Inflammatory macrophage (primary cell): ENCODE measurements at places on chromosomes 1 and 21.

DNA sequence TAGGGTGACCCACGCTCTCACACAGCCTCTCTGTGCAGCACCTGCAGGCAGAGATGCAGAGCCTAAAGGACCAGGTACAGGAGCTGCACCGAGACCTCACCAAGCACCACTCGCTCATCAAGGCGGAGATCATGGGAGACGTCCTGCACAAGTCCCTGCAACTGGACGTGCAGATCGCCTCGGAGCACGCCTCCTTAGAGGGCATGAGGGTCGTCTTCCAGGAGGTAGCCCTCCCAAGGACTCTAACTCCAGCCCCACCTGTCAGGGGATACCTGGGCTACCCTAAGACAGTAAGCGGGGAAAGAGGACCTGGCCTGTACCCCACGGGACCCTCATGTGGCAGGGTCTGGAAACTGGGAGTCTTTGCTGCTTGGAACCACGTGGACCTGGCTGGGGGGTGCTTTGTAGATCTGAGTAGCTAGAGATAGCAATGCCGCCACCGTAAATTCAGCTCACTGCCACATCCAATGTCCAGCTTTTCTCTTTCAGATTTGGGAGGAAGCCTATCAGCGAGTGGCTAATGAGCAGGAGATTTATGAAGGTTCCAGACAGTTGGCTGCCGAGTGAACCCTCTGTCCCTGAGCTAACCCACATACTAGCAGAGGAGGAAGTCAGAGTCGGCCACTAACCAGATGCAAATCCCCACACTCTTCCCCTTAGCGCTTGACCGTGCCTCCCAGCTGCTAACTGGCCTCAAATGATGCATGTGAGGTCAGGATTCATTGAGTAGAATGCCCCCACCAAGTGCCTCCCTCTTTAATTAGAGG, 6.5 kb downstream of the RNF207 start:
- DNase-seq: peak; percentile 65

- peak; percentile 51 for DNase-seq
These were observed 3.8 kb downstream of the ZNF672 start for GRCh38 chr1:248841702-248842395.

GRCh38 chr1:109910123-109910962, at the start of gene CSF1:
TSS of gene CSF1 (plus strand) at chr1:109910849. CDS start at chr1:109911024, 175 bp downstream.
- peak; percentile 77 for DNase-seq

DNA sequence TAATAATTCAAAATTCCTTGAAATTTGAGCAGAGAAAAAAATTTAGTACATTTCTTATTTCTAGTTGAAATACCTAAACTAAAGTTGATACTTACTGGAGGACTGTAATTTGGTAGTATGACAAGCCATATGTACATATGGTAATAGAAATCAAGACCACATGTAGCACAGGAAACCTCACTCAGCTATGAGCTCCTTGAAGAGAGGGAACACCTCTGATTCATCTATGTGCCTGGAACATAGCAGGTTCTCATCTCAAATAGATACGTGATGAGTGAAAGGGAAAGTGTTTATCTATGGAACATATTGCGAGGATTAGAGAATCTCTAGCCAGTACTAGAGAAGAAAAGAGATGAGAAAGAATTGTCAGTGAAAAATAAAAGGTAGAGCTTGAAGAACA, 47.9 kb upstream of the GNG4 start:
- no peak for DNase-seq

GRCh38 chr1:118184739-118185083, 317 bp downstream of the SPAG17 start:
- no peak for DNase-seq

DNA sequence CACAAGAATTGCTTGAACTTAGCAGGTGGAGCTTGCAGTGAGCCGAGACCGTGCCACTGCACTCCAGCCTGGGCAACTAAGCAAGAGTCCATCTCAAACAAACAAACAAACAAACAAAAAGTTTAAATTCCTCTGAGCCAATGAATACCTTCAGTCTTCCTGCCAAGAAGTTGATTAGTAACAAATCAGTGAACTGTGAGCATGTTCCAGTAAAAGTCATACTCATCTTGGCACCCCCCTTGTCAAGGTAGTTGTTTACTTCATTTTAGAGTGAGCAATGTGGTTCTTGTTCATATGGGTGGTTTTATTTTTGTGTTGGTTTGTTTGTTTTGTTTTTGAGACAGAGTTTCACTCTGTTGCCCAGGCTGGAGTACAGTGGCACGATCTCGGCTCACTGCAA, 18.0 kb upstream of the SLC2A7 start:
- DNase-seq: no peak

DNA sequence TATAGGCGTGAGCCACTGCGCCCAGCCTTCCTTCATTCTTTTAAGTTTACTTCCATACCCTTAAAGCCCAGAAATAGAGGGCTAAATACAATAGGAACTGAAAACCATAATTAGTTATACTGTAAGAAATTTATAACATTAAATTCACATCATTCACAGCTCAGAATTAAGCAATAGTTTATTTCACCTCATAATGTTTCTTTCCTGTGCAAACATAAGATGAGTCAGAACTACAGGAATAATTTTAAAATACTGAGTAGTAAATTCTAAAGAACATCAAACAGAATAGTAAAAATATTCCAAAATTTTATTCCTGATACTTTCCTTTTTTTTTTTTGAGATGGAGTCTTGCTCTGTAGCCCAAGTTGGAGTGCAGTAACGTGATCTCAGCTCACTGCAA, 24.1 kb downstream of the POGZ start:
- DNase-seq: no peak

GRCh38 chr1:216627252-216627651, 96.0 kb downstream of the ESRRG start:
- no peak for DNase-seq

GRCh38 chr1:19644681-19645410, 735 bp downstream of the NBL1 start:
- no peak for DNase-seq

GRCh38 chr1:244876228-244876910, 12.0 kb upstream of the HNRNPU start:
- no peak for DNase-seq

DNA sequence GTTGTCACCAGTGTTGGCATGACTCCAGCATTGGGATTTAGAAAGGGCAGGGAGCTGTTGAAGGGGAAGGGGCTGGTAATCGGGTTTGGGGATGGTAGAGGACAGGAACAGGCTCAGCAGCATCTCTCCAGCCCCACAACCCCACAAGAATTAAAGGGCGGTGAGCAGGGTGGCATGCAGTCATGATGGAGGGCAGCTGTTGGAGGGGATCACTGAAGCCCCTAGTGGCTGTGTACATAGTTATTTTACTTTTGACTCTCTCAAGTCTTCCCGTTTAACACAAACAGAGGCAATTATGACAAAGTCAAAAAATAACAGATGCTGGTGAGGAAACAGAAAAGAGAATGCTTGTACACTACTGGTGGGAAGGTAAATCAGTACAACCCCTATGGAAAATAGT, 213.8 kb downstream of the URB2 start:
- DNase-seq: no peak

- no peak for DNase-seq
These were observed 140.7 kb upstream of the VAMP3 start for GRCh38 chr1:7630378-7630777.

DNA sequence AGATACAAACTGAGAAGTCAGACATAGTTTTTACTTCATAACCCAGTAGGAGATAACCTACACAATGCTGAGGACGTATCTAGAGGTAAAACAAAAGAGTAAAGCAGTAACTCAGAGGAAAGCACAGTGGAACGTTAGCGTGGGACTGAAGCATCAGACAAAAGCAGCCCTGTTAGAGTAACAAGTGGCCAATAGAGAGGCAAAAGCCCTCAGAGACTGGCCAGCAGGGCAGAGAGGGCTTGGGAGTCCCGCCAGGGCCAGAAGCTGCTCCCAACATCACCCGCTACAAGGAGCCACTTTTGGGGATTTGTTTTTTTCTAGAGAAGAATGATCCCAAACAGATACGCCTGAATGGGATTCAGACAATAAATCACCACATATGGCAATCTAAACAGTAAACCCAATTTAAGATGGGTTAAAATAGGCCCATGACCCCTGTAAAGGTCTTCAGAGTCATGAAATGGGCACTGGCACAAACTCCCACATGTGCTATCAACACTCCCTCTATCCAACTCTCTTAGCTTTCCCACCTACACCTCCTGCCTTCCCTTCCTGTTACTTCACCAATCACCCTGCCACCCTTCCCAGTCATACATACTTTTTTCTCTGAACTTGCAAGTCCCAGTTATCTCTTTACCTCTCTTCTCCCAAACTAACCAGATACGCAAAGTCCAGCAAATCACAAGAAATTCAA, 17.2 kb downstream of the TADA1 start:
- DNase-seq: no peak

- peak; percentile 71 for DNase-seq
These were observed 90.2 kb downstream of the DMRTA2 start for GRCh38 chr1:50332941-50333594.

GRCh38 chr1:65508051-65508450, 87.6 kb downstream of the LEPR start:
- no peak for DNase-seq

GRCh38 chr1:98733782-98734112, 72.2 kb downstream of the SNX7 start:
- DNase-seq: no peak

- no peak for DNase-seq
These were observed 6.6 kb upstream of the LRRC3 start for GRCh38 chr21:44448651-44449131.

DNA sequence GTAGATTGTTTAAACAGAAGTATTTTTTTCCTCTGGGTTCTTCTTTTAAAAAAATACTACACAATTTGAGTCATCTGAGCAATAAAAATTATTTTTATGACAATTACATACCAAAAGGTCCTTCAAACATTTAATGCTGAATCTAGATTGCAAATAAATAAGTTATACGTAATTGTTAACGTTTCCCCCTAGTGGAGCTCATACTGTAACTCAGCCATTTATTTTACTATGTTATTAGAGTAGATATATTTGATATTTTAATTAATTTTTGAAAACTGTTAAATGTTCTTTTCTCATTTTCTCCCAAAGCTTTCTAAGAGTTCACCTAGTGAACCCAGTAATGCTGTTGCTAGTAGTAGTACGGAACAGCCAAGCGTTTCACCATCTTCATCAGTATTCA, 33.5 kb downstream of the ZMYM1 start:
- no peak for DNase-seq

DNA sequence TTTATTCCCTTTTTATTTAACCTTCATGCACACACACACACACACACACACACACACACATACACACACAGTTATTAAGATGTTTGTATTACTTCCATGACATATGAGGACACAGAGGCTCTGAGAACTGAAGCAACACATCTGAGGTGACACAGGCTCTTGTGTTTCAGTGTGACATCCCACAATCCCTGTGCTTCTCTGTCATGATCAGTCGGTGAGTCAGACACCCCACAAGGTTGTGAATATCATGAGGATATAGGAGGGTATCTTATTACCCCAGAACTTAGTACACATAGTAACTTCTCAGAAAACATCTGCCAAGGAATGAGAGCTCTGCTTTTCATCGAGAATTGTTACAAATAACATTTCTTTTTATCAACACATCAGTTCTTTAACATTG, 459.3 kb downstream of the PLPP3 start:
- peak; percentile 24 for DNase-seq

- no peak for DNase-seq
These were observed 3.6 kb downstream of the PRKAB2 start for GRCh38 chr1:147168626-147169058.

DNA sequence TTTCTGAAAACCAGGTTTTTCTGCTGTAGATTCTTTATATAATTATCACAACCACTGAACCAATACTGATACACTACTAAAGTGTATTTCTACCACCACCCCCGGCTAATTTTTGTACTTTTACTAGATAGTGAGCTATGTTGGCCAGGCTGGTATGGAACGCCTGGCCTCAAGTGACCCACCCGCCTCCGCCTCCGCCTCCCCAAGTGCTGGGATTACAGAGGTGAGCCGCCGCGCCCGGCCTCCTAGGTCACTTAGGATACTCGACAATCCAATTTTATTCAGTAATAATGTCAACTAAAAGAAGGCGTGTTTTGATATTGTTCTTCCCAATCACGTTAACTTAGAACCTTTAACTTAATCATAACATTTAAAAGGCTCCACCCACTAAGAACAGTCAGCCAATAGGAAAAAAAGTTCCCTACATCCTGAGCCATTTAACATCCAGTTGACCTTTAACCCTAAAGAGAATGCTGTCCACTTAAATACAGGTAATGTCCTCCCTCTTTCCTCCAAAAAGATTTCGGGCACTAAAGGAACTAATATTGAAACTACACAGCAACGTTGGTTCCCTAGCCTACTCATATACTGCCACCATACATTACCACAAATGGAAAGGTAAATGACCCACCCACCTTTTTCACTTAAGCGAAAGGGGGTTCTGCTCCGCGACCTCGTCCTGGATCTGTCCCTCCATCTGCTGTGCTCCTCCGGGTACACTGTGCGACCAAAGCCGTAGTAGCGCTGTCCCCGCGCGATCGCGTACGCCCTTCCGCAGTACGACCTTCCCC, 1.2 kb downstream of the RSRP1 start:
- DNase-seq: peak; percentile 42

DNA sequence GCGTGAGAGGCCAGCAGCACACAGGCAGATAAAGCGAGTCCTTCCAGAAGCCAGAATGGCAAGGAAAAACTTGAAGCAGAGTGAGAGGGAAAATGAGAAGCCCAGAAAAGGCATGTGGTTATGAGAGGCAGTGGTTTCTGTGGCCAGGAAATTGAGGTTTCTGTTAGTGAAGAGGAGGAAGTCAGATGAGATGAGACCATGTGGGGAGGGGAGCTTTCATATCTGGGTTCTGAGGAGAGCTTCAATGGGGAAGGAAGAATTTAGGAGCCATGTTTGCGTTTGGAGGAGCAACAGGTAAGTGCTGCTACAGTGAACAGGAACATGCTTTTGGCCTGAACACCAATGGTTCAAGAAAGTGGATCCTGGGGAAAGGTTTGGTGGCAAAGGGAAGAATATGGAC, 6.1 kb upstream of the CD1A start:
- DNase-seq: peak; percentile 83

GRCh38 chr1:200242110-200243041, 167.5 kb downstream of the ZNF281 start:
- no peak for DNase-seq

DNA sequence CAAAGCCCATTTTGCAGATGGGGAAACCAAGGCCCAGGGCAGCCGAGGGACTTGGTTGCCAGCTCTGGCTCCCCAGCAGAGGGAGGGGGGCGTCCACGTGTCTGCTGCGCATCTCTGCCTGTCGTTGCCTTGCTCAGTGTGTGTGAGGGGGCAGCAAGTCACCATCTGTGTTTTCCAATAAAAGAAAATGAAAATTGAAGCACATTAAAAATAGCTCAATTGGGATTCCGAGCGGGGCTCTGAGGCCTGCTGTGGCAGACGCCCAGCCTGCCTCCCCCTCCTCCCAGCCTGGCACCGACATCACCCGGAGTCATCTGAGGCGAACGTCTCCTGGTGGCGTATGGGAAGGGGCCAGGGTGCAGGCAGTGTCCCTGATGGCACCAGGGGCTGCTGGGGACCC, 51.2 kb downstream of the EPHB2 start:
- no peak for DNase-seq

DNA sequence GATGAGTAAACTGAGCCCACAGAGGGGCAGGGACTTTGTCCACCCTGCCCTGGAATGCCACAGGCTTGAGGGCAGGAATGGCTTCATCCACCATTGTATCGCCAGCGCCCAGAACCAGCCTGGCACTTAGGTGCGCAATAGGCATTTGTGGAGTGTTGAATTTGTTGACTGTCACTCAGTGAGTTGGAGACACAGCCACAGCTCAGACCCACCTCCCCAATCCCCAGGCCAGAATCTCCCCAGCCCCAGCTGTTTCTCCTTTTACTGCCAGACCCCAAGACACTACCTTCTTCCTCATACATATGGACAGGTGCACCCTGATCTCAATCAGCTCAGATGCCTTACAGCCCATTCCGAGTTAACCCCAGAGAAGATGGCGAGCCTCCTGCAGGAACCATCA, 674.5 kb downstream of the MATN1 start:
- DNase-seq: no peak
